ENCODE measurements at places on chromosomes 2 and 18.
A peak's percentile ranks its signal among the peaks of the same experiment; 100 is the strongest.

GRCh38 chr18:44130376-44130942 lies 550.2 kb upstream of the SETBP1 start:
- peak; percentile 10 for DNase-seq

DNA sequence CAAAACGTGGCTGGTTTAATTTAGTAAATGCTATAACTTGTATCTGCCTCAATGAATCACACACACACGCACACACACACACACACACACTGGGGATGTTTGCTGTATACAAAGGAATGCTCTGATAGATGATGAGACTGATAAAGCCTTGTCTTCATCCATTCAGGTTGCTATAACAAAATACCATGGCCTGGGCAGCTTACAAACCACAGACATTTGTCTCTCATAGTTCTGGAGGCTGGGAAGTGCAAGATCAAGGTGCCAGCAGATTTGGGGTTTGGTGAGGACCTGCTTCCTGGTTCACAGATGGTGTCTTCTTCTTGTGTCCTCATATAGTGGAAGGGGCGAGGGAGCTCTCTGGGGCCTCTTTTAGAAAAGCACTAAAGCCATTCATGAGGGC lies 149.5 kb upstream of the HDAC4 start:
- no peak for DNase-seq

- DNase-seq: no peak
Observed at GRCh38 chr2:178345951-178346350, 105.0 kb downstream of the PRKRA start.

DNA sequence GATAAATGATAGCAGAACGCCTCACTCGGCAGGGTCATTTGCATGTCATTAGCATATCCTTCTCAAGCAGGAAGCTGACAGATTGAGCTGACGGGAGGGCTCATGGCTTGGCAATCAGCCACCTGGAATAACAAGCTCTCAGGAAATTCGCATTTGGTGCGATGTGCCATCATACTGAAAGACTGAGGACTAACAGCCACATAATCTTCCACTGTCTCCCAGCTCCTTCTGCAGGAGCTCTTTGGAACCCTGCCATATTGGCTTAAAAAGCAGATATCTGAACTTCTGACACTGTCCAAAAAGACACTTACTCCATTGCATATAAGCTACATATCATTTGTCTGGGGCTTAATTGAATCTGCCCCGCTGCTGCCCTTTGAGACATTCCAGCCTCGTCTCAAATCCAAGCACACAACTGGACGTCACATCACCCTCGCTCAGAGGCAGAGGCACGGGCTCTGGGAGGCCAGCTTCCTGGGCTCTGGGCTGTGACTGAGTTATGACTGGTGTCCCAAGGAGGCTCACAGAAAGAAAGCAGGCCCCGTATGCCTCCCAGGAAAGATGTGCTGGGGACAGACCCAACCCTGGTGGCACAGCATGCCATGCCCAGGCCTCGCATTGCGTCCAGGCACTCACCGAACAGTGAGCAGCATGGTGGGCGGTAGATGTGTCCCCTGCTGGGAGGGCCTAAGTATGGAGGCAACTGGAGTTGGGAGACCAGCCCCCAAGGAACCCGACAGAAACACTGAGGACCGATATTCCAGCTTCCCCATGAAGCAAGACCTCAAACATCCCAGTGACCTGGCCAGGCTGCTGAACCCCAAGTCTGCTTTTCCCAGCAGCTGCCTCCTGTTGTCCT lies 228.0 kb downstream of the ATAD2B start:
- no peak for DNase-seq

DNA sequence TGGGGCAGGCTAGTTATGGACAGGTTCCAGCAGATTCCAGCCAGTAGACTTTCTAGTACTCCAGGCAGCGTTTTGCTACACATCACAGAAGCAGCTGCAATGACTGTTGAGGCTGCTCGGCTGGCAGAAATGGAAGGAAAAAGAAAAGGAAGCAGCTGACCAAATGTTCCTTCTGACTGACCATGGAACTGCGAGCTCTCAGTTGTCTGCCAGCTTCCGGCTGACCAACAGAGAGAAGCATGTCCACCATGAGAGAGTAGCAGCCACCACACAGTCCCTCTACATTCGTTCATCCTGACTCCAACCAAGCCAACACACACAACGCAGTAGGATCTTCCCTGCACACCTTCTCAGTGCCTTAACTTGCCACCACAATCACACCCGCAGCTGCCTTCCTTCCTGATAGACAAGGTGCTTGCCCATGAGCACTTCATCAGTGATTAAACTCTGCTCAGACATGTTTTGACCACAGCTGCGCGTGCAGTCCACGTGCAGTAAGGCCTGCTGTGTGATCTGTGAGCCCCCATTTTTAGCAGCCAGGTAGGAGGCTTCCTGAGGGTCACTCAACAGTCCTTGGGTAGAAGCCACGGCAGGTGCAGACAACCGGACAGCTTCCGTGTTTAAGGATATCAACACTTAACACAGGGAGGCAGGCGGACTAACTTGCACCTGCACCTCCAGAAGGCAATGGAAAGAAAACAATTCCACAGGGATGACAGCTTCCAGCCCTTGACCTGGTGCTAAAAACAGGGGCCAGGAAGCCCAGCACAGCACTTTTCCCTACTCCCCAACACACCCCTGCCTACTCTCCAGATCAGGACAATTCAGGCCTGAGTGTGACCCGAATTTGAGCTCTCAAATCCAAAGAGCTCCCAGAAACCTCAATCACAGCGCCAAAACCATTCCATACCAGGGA lies 996 bp downstream of the TGFBRAP1 start:
- DNase-seq: peak; percentile 19

GRCh38 chr2:185825557-185825956 lies 87.0 kb downstream of the FSIP2 start:
- DNase-seq: no peak
